Esophagus muscularis mucosa (tissue), 4 donors: ENCODE measurements at places on chromosomes 6 and 20. TPM values are rescaled to one million over a fixed set of nuclear protein-coding genes. Genes with fewer than 3 reads are reported as not detected.

SERAC1 gene
- 19.9 TPM for total RNA-seq

GRCh38 chr20:58072695-58073671 lies 155.5 kb downstream of the ANKRD60 start:
- peak; percentile 90 for DNase-seq

DNA sequence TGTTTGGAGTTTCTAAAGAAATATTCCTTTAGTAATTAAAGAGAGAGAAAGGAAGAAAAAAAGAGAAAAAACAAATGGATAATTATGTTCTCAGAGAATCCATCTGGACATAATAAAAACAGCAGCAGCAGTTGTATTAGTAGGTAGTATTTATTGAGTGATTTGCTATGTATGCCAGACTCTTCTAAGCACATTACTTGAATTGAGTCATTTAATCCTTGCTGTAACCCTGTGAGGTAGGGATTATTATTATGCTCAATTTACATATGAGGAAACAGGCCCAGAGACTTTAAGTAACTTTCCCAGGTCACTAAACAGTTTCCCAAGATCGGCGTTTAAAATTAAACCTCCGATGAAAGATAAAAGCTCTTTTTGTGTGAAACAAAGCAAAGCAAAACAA lies 238.8 kb downstream of the TSHZ2 start:
- DNase-seq = no peak

NCR2 gene
- not detected for total RNA-seq

IPCEF1 gene
- total RNA-seq = 0.63 TPM

PACRG gene
- total RNA-seq = 1.8 TPM
